ENCODE measurements at places on chromosomes 7 and 10.

DNA sequence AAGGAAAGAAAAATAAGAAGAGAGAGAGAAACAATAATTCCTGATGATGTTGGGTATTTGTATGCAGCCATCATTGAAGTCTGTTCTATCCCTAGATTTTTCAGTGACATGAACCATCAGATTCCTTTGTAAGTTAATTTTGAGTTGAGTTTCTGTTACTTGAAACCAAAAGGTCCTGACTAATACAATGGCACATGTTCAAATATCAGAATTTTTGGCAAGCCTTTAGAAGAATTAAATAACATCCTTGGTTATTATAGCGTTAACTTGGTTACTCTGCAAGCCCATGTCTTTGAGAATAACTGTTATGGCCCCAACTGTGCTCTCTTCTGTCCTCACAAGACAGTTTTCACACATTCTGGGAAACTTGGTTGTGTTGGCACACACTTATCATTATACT, 66.5 kb downstream of the SYPL1 start:
- peaks cover 69% of the 10 kb centered on the region for H3K4me1 ChIP-seq
- H3K27me3 ChIP-seq: no peaks in the 10 kb centered on the region
- no peak overlapping the region for H3K27ac ChIP-seq
- no peak for DNase-seq

DNA sequence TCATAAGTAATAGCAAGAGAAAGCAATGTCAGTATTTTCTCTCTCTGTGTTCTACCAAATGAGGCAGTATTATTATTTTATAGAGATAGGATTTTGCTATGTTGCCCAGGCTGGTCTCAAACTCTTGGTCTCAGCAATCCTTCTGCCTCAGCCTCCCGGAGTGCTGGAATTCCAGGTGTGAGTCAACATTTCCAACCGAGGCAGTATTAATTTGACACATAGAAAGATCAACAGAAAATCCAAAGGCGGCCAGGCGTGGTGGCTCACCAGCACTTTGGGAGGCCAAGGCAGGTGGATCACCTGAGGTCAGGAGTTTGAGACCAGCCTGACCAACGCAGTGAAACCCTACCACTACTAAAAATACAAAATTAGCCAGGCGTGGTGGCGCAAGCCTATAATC, 71.8 kb downstream of the SMURF1 start:
- peaks cover 6% of the 10 kb centered on the region for H3K36me3 ChIP-seq
- no peak overlapping the region for H3K4me3 ChIP-seq
- no peak for DNase-seq

DNA sequence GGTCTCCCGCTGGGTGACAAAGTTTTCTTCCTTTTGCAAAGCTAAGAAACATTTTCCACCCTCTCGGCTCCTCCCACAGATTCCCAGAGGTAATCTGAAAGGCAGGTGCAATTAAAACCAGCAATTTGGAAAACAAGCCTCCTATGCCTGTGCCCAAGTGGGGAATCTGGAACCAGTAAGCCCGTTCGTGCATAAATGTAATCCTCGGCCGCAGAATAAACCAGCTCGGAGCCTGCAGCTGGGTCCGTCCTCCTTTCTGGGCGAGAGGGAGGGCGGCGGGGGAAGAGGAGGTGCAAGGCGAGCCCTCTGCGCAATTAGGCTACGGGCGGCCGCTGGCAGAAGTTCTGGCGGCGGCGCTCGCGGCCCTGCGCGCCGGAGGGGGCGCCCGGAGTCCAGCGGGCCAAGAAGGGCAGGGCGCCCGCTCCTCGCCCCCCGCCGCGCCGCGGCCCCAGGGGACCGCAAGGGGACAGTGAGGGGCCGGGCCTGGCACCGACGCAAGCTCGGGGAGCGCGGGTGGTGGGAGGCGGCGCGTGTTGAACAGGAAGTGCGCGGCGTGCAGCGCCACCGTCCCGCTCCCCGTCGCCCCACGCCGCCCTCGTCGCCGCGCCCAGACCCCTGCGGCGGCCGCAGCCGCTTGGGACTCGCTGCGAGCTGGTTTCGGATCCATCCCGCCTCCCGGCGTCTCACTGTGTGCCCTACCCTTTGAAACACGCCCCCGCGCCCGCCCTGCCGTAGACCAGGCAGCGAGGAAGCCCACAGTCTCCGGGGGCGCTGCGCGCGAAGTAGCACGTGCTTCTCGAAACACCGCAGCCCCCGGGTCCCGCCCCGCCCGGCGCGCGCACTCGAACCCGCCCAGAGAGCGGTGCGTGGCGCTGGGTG, at the start of gene PRKAG2:
PRKAG2 (minus strand) TSS at position 217 of the 879 bp plus-strand sequence. CDS start 495 bp downstream, outside the sequence.
- no peaks in the 10 kb centered on the region for H3K27me3 ChIP-seq
- H3K27ac ChIP-seq: peak within 1 kb of the TSS; percentile 93
- H3K4me3 ChIP-seq: peak within 1 kb of the TSS; percentile 98
- H3K36me3 ChIP-seq: no peaks in the 10 kb centered on the region

DNA sequence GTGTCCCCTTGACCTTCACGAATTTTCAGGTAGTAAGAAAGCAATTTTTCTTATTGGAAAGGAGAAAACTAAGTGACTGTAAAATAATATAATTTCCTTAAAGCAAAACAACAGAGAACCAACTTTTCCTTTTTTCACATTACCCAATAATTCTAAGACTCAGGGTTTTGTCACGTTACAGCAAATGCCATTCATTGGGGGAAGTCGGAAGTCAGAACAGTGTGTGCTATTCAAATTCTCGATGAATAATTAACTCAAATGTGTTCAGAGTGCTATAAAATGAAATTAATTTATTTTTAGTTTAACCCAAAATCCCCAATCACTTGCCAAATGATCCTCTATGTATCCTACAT, 40.0 kb downstream of the DIP2C start:
- H3K27ac ChIP-seq: no peak overlapping the region
- H3K4me3 ChIP-seq: no peak overlapping the region
- no peaks in the 10 kb centered on the region for H3K36me3 ChIP-seq
- DNase-seq: no peak
- no peaks in the 10 kb centered on the region for H3K4me1 ChIP-seq

DNA sequence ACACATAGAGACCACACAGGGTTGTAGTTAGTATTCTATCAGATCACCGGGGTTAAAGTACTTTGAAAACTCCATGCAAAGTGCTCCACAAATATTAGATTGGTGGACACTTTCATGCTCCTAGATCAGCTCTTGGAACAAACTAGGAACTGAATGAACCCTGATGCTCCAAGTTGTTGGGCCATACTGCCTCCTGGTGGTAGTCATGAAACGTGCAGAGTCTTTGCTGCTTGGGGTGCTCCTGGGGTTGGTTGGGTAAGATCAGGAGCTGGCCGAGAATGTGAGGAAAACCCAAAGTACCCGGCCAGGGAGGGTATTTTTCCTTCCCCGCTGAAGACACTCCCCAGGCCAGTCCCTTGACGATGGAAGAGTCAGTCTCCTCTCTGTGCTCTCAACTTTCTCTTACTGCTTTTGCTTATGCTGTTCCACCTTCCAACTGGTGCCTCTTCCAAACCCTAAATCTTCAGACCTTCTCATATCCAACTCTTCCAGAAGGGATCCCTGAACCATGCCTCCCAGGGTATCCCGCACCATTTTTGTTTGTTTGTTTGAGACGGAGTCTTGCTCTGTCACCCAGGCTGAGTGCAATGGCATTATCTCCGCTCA, 918 bp upstream of the RPEL1 start:
- no peaks in the 10 kb centered on the region for H3K27me3 ChIP-seq
- H3K27ac ChIP-seq: no peak overlapping the region
- no peaks in the 10 kb centered on the region for H3K36me3 ChIP-seq
- H3K4me1 ChIP-seq: peaks cover 18% of the 10 kb centered on the region
- DNase-seq: peak; percentile 45

- peaks cover 18% of the 10 kb centered on the region for H3K36me3 ChIP-seq
- no peaks in the 10 kb centered on the region for H3K27me3 ChIP-seq
- no peak for DNase-seq
- H3K27ac ChIP-seq: no peak overlapping the region
- no peak overlapping the region for H3K4me3 ChIP-seq
- peaks cover 13% of the 10 kb centered on the region for H3K4me1 ChIP-seq
These were observed 128.4 kb downstream of the ELMO1 start for GRCh38 chr7:37320140-37320847.

- H3K4me3 ChIP-seq: no peak overlapping the region
- H3K27me3 ChIP-seq: no peaks in the 10 kb centered on the region
These were observed 29.3 kb downstream of the CRCP start for GRCh38 chr7:66143876-66144332.

- H3K27me3 ChIP-seq: no peaks in the 10 kb centered on the region
- H3K4me1 ChIP-seq: peaks cover 4% of the 10 kb centered on the region
- H3K27ac ChIP-seq: no peak overlapping the region
- no peak overlapping the region for H3K4me3 ChIP-seq
- peaks cover 3% of the 10 kb centered on the region for H3K36me3 ChIP-seq
These were observed 35.5 kb downstream of the ARL4A start for GRCh38 chr7:12722636-12723605.

GRCh38 chr10:68721673-68722335, 765 bp downstream of the CCAR1 start:
- peaks cover 8% of the 10 kb centered on the region for H3K4me1 ChIP-seq
- H3K27ac ChIP-seq: peak overlapping the region; percentile 99
- H3K4me3 ChIP-seq: peak overlapping the region; percentile 89
